ENCODE measurements at places on chromosomes 4 and X. TPM values are rescaled to one million over a fixed set of nuclear protein-coding genes. Genes with fewer than 3 reads are reported as not detected.

VEGFD gene
- 10.2 TPM for total RNA-seq

ANTXR2 gene
- total RNA-seq, result 229 TPM

GUCY1B1 gene
- total RNA-seq, result 5.4 TPM

GRCh38 chrX:150536455-150537116 lies 31.8 kb upstream of the MTM1 start:
- DNase-seq, result no peak

DNA sequence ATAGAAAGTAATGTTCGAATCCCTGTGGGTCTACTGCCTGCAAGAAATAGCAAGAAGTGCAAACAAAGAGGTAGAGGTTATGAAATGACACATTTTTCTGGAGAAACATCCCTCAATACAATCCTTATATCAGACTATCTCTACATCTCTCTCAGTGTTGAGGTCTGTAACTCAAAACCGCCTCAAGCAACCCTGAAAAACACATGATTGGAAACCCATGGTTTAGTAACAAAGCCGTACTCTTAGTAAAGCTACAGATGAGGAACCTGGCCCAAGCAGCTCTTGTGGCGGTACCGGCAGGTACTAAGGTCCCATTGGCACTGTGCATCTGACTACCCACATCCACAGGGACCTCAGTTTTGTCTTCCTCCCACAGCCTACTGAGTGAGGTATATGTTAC lies 53.9 kb downstream of the IRF2 start:
- no peak for DNase-seq

DNA sequence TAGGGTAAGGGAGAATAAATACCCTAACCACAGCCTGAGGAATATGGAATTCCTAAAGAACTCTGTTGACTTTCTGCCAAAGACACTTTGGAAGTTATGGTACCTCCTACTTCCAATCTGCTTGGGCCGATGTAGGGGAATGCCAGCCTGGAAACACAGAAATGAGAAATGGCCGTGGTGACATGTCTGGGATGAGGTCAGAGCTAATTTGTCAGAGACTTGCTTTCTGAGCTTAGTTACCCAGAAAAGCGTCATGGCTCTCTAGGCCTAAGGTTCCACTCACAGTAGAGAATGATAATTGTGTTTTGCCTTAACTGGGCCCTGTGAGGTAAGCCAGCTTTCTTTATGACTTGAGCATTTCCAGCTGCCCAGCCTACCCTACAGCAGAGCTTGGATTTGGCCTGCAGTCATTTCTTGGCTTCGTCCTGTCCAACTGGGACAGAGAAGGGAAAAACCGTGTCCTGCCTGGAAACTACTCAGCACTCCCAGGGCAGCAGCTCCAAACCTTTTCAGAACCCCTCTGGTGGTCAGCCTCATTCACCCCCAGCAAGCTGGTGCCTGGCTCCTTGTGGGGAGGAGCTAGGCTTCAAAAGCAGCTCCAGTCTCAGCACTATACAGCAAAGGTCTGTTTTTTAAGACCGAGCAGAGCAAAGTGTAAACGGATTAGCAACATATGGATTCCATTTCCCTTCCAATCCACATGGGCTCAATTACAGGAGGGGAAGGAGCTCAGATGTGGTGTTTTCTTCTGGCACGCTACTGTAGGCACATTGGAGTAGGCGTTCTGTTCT lies 92.3 kb downstream of the RLIM start:
- no peak for DNase-seq

DNA sequence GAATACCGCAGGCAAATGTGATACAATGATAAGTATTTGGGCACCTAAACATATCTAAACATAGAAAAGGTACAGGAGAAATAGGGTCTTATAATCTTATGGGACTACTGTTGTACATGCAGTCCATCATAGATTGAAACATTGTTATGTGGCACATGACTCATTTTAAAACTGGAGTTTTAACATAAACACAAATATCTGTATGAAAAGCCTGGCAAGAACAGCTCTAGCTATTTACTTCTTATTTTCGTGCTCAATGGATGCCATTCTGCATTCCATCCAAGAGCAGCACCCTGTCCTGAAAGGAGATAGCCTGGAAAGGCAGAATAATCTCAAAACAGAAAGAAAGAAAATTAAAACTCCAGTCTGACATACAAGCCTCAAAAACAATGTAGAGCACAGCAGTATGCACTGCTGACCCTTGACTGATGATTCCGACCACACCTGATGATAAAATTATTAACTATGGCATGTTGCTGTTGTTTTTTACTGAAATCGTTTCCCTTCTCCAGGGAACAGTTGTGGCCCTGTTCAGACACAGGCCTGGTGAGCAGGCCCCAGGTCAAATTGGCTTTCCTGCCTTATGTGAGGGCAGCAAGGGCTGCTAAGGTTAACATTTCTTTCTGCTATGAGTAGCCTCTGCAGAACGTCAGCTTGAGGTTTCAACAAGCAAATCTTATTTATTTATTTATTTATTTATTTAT lies 152.7 kb downstream of the APBB2 start:
- DNase-seq, result no peak

DNA sequence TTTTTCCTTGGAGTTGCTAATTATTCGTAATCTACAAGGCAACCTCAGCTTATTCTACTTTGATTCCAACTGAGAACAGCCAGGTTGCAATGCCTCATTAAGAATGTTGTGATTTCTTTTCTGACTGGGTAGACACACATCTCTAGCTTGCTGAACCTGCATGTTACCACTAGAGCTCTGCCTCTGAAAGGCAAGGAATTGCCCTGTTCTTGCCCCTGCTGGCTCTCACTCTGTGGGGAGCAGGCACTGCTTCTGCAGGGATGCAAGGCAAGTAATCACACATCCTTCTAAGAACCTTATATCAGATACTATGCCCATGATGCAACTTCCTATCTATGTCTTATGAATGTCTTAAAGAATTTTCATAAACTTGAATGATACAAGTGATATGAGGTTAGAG lies 503.2 kb downstream of the PACRGL start:
- DNase-seq, result no peak

DNA sequence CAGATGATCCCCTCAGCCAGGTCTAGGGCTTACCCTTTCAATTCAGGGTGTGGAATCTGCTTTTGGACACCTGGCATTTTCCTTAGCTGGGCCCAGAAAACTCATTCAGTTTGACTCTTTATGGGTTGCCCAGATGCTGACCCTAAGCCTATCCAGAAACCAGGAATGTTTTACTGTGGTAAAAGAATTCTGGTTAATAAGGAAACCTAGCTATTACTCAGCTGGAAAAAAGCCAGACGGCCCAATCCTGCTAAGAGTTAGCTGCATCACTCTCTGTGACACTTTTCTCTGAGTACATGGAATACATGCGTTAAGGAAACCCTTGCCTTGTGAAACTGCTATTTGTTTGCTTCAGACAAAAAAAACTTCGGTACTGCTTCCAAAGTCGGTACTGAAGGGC lies 28.0 kb downstream of the ING2 start:
- DNase-seq, result no peak

All from breast epithelium (tissue), 4 donors.